ENCODE measurements at places on chromosomes 7 and 10. TPM values are rescaled to one million over a fixed set of nuclear protein-coding genes. Genes with fewer than 3 reads are reported as not detected.

TMEM270 gene
- total RNA-seq, result not detected

NKX6-2 gene
- total RNA-seq, result not detected

ANAPC16 gene
- total RNA-seq, result 66.8 TPM

HOXA7 gene
- not detected for total RNA-seq

DNA sequence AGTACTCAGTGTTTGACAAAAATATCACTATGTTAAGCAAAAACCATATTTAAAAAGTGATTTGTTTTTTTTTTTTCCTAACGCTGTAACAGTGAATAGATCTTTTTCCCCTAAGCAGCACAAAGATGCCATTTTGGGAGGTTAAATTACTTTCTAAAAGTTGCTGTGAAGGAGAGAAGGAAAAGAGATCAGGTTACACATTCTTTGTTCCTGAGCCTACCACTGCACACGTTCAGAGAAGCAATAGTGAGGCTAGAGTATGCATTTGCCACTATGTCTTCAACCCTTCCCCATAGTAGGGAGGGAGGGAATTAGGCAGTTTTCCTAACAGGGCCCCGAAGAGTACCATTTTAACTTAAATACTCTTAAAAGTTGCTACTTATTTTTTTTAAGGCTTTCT, 38.9 kb downstream of the BMPR1A start:
- DNase-seq, result no peak

DNA sequence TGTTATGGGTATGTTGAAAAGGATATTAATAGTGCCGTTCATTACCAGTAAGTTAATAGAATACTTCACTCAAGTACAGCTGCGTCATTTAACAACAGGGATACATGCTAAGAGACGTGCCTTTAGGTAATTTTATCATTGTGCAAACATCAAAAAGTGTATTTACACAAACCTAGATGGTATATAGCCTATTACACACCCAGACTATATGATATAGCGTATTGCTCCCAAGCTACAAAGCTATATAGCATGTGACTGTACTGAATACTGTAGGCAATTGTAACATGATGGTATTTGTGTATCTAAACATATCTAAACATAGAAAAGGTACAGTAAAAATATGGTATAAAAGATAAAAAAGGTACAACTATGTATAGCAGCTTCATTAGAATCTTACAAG, 11.1 kb upstream of the PRKG1 start:
- DNase-seq, result no peak

- DNase-seq, result no peak
These were observed 28.7 kb downstream of the ZNF775 start for GRCh38 chr7:150407588-150408392.

PLXNA4 gene
- total RNA-seq, result 0.38 TPM

GRCh38 chr7:111869280-111869679, 307.0 kb upstream of the IMMP2L start:
- no peak for DNase-seq

GRCh38 chr10:69056129-69056528, 31.8 kb upstream of the SRGN start:
- no peak for DNase-seq

CYP2E1 gene
- total RNA-seq, result 3,844 TPM

DNA sequence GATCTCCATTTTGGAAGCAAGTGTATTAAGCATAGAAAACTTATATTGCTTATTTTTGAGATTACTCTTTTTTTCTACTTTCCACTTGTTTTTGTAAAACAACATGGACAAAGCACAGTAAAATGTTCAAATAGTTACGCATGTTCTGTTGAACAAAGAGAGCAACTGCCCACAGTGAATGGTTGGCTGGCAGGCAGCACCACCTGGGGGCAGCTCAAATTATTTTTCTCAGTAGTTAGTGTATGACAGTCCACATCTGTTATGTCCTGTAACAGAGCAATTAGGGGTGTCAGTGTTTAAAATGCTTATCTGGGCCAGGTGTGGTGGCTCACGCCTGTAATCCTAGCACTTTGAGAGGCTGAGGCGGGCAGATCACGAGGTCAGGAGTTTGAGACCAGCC, 46.1 kb upstream of the CACUL1 start:
- DNase-seq, result peak; percentile 55

GRCh38 chr7:131605280-131605878, 49.0 kb upstream of the PODXL start:
- DNase-seq, result no peak

GRCh38 chr7:132569884-132570614, 6.2 kb downstream of the PLXNA4 start:
- DNase-seq, result no peak

- no peak for DNase-seq
These were observed 13.7 kb upstream of the HERC4 start for GRCh38 chr10:68088740-68089139.

- no peak for DNase-seq
These were observed 1469.5 kb upstream of the CELF2 start for GRCh38 chr10:9547936-9548904.

DDC gene
- 48.6 TPM for total RNA-seq
